ENCODE measurements at places on chromosomes 3 and 15.

- DNase-seq, result no peak
These were observed 4.6 kb upstream of the PTPN9 start for GRCh38 chr15:75583701-75584100.

DNA sequence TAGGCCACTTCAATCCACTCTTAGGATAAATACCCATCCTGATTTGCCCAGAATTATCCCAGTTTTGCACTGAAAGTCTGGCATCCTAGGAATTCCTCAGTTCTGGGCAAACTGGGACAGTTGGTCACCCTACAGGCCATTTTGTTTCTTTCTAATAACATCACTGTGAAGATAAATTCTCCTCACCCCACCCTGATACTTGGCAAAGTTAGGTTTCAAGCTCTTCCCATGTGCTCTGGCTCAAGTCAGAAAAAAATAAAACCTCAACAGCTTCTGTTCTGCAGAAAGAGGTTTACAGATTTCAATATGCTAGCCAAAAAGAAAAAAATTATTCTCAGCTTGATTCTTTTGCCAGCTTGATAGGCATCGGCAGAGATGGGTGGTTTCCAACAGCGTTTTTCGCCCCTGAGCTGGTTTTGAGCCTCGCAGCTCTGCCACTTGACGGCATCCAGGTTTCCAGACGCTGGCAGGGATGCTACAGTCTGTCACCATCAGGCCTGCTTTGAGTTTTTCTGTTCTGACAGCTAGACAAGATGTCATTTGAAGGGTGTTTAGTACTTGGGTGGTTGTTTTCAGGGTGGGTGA lies 171.4 kb downstream of the SSR3 start:
- no peak for DNase-seq

- DNase-seq, result no peak
These were observed 184.5 kb downstream of the USP13 start for GRCh38 chr3:179837374-179837773.

DNA sequence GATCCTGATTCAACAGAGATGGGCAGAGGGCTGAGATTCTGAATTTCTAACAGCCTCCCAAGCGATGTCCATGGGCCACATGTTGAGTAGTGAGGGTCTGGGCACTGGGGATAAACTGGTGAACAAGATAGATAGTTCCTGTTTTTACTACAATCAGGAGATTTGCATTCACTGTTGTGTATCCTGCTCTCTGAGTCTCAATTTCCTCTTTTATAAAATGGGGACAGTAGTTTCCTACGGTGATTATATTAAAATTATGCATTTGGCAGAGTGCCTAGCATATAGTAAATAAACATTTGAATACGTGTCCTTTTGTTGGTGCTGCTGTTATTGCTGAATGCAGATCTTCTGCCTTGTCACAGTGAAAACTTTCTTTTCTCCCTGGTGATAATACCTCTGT lies 102.5 kb downstream of the MYH15 start:
- no peak for DNase-seq

GRCh38 chr15:62901087-62901486 lies 141.5 kb upstream of the TPM1 start:
- no peak for DNase-seq

DNA sequence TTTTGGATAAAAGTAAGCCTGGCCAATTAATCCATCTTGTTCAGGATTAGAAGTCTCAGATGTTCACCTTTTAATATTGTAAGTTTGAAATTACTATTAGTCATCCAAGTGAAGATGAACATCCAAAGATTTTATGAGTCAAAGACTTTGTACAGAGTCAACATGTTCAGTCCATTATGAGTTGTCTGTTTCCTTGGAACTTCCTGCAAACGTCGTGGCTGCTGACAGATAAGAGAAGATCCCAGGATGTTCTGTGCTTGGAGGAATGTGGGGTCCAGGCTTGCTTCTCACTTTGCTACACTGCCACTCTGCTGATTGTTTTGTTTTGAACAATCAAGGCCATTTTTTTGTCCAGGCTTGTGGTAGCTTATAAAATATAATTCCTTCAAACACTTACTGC lies 74.3 kb upstream of the SLCO2A1 start:
- no peak for DNase-seq
